ENCODE measurements at places on chromosomes 7 and 10.
A peak's percentile ranks its signal among the peaks of the same experiment; 100 is the strongest.

DNA sequence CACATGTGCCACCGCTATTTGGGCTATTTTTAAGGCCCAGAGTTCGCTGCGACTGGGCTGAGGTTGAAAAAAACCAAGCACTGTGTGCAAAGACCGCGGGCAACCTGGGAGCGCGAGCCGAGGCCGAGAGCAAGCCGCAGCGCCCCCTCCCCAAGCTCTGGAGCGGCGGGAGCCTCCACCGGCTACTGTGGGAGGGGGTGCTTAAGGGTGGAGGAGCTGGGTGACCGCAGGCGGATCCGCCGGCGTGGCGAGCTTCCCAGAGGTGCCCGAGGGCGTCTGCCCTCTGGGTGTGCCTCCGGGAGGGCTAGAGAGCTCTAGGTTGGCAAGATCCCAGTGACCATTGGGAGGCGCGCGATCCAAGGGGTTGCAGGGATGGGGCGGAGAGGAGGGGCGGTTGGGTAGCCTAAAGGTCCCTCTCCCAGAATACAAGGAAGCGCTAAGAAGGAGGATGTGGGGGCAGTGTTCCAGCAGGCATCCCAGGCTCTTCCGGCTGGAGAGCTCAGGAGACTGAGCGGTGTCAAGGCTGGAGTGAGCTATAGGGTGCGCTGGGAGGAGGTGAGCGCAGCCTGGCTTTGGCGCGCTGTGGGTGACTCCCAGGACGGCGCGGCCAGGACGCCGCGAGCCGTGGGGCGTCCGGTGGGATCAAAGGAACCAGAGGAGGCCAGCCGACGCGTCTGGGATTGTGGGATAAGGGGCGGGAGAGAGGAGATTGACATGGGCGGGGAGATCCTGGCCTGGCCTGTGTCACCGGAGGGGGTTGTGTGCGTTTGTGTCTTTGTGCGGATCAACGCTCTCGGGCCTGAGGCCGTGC is 8.0 kb downstream of the DLX5 start:
- no peak for DNase-seq

- DNase-seq: no peak
Observed at GRCh38 chr10:77428691-77429395, 208.8 kb downstream of the KCNMA1 start.

DNA sequence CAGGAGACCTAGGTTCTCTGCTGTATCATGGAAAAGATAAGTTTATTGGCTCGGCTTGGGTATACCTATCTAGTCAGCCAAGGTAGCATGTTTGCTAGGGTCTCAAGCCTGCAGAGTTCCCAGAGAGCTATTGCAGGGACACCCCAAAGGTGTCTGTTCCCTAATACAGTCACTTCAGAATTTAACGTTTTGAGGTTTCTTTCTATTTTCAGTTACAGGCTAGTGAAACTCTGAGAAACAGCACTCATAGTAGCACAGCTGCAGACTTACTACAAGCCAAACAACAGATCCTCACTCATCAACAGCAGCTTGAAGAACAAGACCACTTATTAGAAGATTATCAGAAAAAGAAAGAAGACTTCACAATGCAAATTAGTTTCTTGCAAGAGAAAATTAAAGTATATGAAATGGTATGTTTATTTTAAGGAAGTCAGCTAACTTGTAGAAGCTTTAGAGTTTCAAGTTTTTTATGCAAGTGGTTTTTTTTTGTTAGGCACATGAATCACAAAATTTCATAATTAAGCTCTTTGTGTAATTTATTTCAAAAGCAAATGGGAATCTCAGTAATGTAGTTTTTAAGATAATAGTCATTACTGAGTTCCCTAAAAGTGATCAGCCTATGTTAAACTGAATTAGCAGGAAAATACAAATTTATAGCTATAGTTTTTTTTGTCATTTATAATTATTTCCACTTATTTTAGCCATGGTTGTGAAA is 54.9 kb downstream of the AKAP9 start:
- no peak for DNase-seq

DNA sequence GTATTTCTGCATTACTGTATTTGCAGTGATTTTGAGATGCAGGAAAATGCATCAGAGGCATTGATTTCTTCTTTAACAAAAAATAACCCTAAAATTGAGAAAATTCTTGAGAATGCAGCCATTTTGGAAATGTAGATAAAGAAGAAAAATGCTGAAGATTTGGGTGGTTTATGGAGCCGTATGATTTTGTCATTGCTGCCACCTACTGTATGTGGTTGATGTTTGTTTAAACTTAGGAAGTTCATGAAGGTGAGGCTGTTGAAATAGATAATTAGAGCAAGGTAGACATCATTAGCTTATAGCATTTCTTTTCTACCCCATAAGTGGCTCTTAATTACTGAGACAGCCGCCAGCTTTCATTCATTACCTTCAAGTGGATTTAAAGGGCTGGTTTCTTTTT is 92.1 kb upstream of the SAMD8 start:
- DNase-seq: no peak

DNA sequence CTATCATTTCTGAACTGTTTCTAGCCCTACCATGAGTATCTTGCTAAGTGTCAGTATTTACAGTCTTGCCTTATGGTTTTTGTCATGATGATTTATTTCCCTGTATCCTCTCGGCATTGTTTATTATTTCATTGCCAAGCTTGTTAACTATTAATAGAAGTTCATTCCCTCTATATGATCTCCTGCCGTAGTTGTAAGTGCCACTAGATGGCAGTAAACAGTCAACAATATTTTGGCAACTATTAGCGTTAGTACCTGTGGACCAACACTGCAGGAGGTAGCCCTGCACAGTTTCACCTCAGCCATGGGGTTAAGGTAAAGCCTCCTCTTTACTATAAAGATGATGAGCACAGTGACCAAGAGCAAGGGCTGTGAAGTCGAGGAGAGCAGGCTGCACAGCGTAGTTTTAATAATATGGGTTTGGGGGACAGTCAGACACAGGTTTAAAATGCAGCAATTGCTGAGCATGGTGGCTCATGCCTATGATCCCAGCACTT is 26.1 kb upstream of the CCNJ start:
- DNase-seq: no peak

- no peak for DNase-seq
Observed at GRCh38 chr10:23197416-23197861, 5.3 kb downstream of the PTF1A start.

GRCh38 chr7:41219276-41219675 is 483.6 kb downstream of the INHBA start:
- no peak for DNase-seq

GRCh38 chr7:156618780-156619367 is 21.7 kb upstream of the RNF32 start:
- DNase-seq: no peak

- no peak for DNase-seq
Observed at GRCh38 chr7:73762659-73762999, 7.4 kb downstream of the CLDN3 start.

DNA sequence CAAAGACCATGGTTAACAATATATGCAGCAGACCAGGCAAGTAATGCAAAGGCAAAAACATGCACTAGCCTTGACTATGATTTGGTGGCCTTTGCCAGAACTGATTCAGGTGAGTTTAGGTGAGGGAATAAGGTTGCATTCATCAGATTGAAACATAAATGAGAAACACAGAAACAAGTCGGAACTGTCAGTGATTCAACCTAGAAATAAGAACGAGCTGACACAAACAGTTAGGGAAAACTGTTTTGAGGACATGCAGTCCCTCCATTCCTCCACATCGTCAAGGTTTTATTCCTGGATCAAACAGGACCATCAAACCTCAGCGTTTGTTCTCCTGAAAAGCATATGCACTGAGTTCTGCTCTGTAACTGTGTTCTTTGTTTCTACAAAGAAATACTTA is 1.8 kb downstream of the ZNF248 start:
- no peak for DNase-seq

DNA sequence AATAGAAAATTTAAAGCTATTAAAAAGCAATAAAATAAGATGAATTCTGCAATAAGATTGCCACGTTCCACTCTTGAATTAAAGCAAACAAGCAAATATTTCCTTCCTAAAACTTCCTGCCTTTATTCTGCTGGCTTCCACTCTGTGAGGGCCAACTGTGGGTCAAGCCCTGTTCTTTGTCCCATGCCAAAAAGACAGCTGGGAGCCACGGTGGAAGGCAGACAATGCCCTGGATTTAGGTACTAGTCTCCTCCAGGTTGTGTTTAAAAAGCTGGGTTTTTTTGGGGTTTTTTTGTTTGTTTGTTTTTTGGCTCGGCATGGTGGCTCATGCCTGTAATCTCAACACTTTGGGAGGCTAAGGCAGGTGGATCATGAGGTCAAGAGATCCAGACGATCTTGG is 39.1 kb downstream of the LRRTM3 start:
- no peak for DNase-seq

DNA sequence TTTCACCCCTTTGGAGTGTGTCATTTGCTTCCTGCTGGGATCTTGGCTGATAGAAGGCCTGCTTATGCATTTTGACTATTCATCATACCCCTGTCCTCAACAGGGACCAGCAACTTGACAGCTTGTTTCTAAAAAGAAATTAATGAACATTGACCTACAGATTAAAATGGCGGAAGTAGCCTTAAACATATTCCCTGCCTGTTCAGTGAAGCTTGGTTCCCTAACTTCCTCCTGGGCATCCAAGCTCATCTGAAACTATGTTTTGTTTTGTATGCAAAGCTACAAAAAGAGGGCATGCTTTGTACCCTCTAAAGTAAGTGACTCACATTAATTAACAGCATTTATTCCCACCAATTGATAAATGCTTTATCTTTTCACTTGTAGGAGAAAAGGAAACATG is 26.8 kb upstream of the CDK14 start:
- no peak for DNase-seq

GRCh38 chr10:90787393-90788198 is 70.2 kb downstream of the HTR7 start:
- no peak for DNase-seq

GRCh38 chr10:112379635-112380296 is 5.8 kb downstream of the ACSL5 start:
- DNase-seq: no peak

DNA sequence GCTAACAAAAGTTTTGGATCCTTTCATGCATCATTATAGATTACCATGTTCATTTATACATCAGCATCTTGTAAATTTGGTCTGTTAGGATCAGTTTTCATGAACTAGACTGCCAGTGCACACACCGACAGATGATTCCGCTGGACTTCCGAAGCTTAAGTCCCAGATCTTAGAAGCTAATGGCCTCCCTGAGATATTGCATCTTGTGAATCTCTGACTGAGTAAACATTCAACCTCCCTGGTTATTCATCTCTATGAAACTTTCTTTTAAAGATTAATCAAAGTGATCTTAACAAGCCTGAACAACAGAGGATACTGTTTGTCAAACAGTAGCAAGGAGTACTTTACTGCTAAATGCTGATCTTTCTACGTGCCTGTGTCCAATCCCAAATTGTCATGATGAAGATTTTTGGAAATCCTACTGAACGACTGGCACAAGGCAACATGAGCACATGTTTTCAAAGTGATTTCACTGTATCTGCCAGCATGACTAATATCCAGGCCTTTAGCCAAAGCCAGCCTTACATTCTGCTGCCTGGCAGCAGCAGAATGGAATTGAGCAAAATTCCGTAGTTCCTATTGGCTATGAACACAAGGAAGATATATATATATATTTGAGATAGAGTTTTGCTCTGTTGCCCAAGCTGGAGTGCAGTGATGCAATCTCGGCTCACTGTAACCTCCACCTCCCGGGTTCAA is 91.3 kb upstream of the ANK3 start:
- DNase-seq: peak; percentile 49

GRCh38 chr10:131804551-131805295 is 96.1 kb upstream of the PPP2R2D start:
- DNase-seq: no peak

DNA sequence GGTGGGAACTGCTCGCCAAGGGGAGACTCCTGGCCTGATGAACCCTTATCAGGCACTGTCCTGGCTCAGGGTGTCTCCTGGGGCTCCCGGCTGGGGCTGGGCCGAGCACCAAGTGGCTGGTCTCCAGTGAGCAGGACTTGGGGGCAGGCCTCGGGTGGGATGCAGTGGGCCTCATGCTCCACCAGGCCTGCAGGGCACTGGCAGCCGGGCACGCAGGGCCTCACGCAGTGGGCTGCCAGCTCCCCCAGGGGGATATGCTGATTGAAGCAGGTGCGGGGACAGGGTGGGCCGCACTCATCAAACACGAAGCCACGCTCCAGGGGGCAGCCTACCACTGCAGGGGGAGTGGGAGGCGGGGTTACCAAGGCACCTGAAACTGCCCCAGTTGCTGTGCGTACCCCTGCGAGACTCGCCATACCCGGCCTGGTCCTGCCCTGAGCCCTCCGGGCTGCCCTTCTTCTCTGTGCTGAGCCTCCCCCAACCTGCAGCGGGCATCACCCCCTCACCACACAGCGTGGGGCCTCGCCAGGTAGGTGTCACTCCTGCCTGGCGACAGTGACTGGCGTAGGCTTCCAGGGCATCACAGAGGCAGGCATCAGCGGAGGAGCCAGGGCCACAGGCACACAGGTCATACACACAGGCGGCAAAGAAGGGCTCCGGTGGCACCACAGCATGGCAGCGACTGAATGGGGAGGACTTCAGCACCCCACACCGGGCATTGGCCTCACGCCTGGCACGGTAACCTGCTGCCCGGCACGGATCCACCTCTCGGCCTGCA is 14.5 kb downstream of the ATP6V1F start:
- no peak for DNase-seq

DNA sequence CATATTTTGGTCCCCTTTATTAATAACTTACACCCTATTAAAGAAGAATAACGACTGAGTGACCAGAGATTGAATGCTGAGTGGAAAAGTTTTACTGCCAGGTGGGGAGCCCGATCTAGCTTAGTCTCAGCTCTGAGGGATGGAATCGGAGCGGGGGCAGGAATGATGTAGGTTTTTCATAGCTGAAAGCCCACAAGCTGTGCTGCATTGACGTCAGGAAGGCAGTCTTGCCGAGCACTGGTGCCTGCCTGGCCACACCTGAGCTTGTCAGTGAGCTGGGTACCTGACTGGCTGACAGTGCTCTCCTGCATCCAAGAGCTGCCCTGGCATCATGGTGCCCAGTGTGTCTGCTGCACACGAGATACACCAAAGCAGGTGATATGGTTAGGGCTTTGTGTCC is 34.8 kb downstream of the GRK5 start:
- no peak for DNase-seq

DNA sequence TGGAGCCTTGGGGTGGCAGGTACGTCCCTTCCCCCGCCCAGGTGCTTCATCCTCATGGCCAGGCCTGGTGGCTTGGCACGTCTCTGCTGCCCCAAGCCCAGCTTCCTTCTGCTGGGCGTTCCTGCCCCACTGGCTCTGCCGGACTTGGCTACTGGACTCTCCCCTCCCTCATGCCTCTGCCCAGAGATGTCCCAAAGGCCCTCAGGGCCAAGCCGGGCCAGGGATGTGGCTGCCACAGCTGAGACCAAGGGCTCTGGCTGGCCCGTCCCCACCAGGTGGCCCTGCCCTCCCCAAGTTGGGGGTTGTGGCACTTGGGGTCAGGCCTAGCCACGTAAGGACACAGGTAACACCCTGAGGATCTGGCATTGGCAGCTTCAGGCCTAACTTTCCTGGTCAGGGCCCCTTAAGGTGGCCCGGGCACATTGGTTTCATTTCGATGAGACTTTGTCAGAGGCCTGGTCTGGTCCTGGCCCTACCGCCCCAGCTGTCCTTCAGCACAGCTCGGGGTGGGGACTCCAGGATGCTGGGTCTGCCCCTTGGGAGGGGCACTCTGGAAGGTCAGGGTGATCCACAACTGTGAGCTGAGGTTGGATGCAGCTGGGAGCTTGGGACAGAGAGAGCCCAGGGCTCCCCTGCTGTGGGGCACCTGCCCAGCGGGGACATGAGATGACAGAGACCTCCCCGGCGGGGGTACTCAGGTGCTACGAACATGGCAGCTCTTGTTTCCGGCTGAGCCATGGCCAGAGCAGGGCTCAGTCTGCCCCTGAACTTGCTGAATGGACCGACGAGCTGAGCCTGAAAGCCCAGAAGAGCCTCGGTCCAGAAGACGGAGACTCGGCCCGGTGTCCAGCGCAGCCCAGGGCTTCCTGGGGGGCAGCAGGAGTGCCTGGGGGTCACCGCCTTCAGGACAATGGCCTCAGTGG is 2.9 kb downstream of the BHLHA15 start:
- no peak for DNase-seq
